ENCODE measurements at places on chromosomes 2 and 18.
A peak's percentile ranks its signal among the peaks of the same experiment; 100 is the strongest.

DNA sequence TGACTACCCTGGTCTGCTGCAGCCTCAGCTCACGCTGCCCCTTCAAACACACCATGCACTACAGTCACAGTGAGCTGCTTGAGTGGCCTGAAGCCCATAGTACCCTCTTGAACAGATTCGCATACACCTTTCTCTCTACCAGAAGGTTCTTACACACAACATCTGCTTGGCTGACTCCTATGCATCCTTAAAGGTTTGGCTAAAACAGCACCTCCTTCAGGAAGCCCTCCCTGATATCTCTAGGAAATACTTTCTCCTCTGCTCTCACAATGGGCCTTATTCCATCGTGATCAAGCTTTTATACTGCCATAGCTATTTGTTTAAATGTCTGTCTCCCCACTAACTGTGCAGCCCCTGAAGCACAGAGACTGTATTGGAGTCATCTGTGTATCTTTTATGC is 31.5 kb downstream of the TGFBRAP1 start:
- no peak for DNase-seq

DNA sequence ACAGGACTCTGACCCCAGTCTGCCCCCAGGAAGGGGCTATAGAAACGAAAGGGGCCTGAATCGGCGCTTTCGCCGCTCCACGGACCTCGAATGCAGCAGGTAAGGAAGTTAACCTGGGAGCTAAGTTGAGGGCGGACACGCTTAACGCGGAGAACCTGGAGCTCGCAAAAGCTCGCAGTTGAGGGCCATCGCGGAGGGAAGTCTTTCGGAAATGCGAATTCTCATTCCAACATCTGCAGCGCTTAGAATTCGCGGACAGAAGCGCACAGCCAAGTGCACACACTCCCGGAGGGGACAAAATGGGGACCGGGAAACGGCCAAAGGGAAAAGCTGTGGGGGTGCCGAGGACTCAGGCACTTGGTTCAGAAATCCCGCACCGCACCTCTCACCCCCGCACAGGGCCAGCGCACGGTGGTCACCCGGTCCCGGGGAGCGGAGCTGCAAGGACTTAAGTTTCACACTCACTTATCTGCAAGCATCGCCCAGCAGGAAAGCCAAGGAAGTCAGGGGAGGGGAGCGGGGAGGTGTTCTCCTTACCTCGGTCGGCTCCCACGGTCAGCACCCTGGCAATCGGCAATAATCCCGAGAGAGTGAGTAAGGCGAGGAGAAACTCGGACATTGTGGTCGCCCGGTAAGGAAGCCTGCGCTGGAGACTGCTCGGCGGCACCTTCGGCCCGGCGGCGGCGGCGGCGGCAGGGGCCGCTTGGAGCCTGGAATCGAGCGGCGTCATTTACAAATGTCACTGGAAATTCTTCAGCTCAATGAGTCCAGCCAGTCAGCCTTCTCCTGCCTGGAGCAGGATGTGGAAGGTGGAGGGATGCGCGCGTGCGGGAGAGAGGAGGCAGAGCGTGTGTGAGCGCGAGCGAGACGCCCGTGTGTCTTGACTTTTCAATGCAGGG is 456 bp downstream of the LRP1B start:
- no peak for DNase-seq

GRCh38 chr18:21760321-21760720 is 19.7 kb downstream of the MIB1 start:
- DNase-seq = peak; percentile 40

DNA sequence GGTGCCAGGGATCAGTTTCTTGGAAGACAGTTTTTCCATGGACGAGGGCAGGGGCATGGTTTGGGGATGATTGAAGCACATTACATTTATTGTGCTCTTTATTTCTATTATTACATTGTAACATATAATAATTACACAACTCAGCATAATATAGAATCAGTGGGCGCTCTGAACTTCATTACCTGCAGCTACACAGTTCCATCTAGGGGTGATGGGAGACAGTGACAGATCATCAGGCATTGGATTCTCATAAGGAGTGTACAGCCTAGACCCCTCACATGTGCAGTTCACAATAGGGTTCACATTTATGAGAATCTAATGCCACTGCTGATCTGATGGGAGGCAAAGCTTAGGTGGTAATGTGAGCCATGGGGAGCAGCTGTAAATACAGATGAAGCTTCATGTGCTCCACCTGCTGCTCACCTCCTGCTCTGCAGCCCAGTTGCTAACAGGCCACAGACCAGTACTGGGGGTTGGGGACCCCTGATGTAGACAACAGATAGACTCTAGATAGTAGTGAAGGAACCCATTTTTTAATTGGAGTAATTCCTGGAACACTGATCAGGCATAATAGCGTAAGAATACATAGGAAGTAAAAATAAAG is 41.5 kb upstream of the MC4R start:
- DNase-seq = no peak

- no peak for DNase-seq
These were observed 433.8 kb upstream of the ID2 start for GRCh38 chr2:8247905-8248622.

DNA sequence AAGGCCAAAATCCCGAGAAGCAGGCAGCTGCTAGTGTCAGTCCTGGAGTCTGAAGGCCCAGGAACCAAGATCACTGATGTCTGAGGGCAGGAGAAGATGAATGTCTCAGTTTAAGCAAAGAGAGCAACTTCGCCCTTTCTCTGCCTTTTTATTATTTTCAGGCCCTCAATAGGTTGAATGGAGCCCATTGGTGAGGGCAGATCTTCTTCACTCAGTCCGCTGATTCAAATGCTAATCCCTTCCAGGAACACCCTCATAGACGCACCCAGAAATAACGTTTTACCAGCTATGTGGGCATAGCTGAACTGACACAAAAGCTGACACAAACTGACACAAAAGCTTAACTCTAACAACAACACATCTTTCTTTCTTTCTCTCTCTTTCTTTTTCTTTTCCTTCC is 78.0 kb upstream of the KCNJ3 start:
- DNase-seq = no peak

DNA sequence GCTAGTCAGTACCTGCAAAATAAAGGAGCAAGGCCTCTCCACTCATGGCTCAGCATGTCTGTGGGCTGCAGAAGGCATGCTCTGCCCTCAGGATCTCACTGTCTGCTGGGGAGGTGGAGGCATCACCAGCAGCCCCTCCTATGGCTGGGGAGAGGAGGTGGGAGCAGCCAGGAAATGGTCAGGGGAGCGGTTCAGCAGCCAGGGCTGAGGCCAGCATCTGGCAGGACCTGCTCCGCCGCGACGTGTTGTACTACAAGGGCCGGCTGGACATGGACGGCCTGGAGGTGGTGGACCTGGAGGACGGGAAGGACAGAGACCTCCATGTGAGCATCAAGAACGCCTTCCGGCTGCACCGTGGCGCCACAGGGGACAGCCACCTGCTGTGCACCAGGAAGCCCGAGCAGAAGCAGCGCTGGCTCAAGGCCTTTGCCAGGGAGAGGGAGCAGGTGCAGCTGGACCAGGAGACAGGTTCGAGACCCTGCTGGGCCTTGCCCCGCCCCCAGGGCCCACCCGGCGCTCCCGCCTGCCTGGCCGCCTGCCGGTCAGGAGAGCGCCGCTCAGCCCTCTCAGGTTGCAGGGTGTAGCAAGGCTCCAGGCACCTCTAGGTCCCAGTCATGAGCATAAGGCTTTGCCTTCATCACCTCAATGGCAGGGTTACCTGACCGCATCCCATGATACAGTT is 49.0 kb downstream of the FAM168B start:
- no peak for DNase-seq

DNA sequence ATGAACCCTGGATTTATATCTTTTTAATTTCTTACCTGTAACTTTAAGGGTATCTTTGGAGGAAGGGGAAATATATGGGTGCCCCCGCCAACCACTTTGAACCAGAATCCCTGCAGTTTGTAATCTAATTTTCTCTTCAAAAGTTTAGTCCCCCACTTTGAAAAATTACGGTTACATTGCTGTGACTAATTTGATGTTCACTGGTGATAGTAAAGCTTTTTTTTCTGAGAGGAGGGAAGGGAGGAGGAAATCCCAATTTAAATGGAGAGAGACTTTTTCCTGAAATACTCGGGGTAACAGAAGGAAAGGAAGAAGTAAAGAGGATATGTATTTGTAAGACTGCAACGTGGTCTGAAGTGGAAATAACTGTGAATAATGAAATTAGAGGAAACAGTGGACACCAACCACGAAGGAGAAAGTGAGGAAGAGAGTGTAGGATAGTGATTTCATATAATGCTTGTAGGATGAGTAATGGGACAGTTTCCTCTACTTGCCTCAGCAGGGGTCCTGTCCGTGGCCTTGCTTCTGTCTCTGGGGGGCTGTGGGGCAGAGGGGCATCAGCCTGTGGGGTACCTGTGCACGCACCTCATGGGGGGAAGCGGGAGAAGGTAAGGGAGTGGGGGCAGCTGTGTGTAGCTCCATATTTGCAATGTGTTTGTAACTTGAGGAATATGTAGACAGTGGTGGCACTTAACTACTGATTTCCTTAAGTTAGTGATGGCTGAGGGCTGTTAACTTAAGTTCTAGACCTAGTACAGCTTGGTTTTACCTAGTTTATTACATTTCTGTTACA is 161.1 kb downstream of the LTBP1 start:
- no peak for DNase-seq

GRCh38 chr2:201656102-201656501 is 12.8 kb upstream of the TMEM237 start:
- no peak for DNase-seq

- no peak for DNase-seq
These were observed 205.2 kb downstream of the EIPR1 start for GRCh38 chr2:3172265-3172935.

DNA sequence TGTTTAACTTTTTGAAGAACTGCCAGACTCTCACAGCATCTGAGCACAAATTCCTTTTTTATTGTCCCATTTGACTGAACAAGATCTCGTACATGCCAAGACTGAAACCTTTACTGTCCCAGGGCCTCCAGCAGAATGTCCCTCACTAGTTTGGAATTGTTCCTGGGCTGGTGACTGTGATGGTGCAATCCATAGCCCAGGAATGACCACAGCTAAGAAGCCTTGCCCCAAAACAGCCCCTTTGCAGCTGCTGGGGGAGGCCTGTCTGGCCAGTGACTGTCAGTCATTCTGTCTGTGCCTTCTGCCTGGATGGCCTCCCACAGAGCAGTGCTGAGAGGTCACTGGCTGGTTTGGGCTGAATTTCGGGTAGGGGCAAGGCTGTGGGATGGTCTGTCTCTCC is 184.5 kb upstream of the MSH6 start:
- peak; percentile 24 for DNase-seq

DNA sequence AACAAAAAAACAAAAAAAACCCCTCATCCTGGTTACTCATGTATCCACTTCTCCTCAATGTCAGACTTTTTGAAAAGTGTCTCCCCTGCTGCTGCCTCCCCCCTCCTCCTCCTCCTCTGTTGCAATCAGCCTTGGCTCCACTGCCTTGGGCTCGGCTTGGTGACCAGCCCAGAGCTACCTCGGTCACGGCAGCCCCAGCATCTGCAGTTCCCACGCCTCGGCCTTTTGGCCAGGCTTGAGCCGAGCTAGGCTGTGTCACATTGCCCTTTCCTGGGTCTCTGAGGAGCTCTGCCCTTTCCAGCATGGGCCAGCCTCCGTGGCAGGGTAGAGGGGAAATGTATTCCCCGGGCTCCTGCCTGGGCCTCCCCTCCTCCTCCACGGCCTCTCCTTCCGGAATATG is 22.7 kb upstream of the INHBB start:
- DNase-seq = peak; percentile 51

DNA sequence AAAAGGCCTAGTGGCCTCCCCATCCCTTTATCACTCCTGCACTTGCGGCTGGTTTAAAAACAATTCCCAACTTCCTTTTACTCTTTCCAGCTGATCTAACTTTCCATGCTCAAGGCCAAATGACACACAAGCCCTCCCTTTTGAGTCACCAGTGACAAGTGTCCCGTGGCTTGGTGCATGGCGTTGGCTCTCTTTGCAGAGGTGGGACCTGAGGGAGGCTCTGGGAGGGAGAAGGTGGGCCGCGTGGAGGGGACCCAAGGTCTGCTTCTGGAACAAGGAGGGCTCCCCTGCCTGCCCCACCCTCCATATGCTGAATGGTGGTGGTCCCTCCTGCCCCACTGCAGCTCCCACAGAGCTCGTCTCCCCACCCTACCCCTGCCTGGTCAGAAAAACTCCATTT is 30.8 kb upstream of the HPCAL1 start:
- DNase-seq = no peak

DNA sequence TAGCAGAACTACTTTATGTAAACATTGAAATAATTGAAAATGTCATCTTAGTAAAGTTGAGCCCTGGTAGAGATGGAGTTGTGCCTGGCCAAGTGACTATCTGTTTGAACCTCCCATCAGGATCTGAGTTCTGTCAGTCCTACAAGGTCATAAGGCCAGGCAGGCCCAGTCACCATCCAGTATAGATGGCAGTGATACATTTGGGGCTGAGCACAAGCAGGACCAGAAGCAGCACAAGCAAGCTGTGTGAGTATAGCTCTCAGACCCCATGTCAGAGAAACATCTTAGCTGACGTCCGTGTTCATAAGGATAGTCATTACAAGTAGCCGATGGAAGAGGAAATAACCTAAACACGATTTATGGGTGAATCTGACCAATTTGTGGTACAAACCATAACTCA is 44.5 kb upstream of the RBMS1 start:
- no peak for DNase-seq

- peak; percentile 36 for DNase-seq
These were observed 6.4 kb upstream of the SP9 start for GRCh38 chr2:174328114-174328960.

DNA sequence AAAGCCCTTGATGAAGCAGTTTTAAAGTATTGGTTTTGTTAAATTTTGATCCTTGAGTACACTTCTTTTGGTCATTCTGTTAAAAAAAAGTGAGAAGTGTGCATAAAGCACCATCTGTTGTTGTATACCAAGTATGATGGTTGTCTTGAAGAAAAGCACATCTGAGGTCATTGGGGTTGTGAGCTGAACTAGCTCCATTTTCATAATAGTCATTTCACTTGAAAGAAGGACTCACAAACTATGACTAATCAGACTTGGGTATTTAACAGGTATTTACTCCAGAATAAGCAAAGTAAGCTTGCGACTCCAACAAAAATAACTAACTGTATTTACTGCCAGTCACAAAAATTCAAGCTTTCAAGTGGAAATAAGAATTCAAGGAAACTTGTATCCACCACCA is 35.1 kb downstream of the CHN1 start:
- DNase-seq = no peak

- DNase-seq = no peak
These were observed 207.7 kb downstream of the BCL2 start for GRCh38 chr18:63111671-63112402.

GRCh38 chr2:105776560-105776928 is 31.8 kb downstream of the NCK2 start:
- DNase-seq = no peak
